ENCODE measurements at places on chromosomes 7 and 10.

GRCh38 chr7:128104108-128104742 lies 73.0 kb upstream of the LRRC4 start:
- no peak for DNase-seq

GRCh38 chr10:79123547-79123963 lies 54.8 kb downstream of the ZMIZ1 start:
- no peak for DNase-seq

DNA sequence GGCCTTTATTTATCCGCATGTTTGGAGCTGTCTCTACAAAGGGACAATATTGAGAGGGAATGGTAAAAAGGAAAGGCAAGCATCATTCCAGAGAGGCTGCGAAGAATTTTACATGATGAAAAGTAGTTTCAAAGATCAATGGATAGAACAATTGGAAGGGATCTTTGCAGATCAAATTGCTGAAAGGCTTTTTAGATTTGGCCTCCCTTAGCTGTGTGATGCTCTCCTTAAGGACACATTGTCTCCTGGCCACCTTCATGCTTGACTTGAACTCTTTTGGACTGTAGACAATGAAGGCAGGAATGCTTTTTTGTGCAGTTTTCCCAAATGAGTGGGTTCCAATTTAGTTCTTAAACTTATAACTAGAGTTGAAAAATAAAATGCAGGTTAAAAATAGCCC lies 344.7 kb downstream of the ARL4A start:
- no peak for DNase-seq

- no peak for DNase-seq
Measured at GRCh38 chr7:94556028-94556427, 46.4 kb downstream of the CASD1 start.

GRCh38 chr10:111656066-111656465 lies 527.5 kb downstream of the GPAM start:
- DNase-seq: no peak

DNA sequence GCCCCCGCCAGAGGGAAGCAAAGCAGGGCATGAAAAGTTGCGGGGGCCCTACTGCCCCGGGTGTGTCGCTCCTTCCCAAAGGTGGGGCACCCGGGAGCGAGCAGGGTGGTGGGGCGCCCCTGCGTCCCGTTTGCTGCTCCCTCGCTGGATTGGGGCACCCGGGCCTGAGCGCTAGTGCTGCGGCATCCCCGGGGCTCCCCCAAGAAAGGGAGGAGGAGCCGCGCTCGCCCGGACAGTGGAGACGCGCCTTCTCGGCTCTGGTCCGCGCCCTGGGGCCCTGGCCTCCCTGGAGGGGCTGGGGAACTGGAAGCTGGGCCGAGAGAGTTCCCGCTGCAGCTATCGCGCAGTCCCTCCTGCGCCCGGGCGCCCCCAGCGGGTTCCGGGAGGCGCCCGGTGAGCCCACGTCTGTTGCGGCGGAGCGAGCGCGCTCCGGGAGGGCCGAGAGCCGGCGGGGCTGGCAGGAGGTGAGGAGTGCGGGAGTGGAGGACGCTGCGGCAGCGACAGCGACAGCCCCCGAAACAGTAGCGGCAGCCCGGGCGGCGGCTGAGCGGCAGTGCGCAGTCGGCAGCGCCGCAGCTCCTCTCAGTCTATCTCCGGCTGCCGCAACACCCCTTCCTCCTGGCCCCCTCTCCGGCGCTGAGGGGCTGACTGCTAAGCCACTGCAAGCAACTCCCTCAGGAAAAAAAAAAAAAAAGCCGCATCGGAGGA lies 504 bp upstream of the BMPER start:
- no peak for DNase-seq

GRCh38 chr10:119253433-119254174 lies 46.2 kb downstream of the GRK5 start:
- no peak for DNase-seq

DNA sequence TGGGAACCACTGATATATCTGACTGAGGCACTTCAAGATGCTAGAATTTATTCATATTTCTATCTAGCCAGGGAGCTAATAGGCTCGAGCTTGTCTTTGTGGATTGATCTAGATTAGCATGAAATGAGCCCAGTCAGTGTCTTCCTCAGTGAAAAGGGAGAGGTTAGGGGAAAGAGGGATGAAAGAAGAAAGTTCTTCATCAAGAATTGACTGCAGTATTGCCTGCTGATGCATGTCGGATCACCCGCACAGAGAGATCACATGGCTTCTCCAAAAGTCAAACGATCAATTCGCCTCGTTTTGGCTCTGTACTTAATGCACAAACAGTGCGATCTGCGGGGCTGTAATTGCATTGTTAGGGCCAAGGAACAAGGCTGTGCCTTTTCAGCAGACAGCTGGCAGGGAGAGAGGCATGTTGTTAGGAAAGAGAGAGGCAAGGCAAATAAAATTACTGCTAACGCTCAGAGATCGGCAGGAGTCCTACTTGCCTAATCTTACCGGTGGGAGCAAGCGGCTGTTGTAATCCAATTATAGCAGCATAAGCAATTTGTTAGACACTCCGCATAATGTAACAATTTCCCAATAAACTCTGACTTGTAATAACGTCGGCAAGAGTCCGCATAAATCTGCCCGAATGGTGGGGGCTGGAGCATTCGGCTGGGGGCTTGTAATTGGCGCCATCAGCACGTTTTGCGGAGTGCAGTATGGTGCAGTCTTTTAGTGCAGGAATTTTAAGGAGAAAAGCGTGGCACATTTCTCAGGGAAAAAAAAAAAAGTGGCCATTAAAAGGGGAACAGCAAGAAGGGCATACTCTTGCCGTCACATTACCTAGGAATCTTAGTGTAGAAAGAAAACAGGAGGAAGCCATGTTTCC lies 102.1 kb downstream of the POLL start:
- no peak for DNase-seq

- DNase-seq: no peak
Measured at GRCh38 chr10:31921031-31921430, 7.6 kb downstream of the ARHGAP12 start.

DNA sequence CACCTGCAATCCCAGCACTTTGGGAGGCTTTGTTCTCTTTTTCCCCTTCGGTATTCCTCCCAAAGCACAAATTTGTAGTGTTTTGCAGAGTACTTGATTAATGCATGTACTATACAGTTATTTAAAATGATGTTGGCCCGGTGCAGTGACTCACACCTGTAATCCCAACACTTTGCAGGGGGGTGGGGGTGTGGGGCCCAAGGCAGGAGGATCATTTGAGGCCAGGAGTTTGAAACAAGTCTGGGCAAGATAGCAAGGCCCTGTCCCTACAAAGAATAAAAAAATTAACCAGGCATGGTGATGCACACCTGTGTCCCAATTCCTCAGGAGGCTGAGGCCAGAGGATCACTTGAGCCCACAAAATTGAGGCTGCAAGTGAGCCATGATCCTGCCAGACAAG lies 26.8 kb upstream of the FOXK1 start:
- DNase-seq: no peak

GRCh38 chr10:69406302-69406811 lies 10.4 kb downstream of the TACR2 start:
- no peak for DNase-seq

GRCh38 chr7:135253851-135254771 lies 20.5 kb downstream of the STRA8 start:
- DNase-seq: no peak

DNA sequence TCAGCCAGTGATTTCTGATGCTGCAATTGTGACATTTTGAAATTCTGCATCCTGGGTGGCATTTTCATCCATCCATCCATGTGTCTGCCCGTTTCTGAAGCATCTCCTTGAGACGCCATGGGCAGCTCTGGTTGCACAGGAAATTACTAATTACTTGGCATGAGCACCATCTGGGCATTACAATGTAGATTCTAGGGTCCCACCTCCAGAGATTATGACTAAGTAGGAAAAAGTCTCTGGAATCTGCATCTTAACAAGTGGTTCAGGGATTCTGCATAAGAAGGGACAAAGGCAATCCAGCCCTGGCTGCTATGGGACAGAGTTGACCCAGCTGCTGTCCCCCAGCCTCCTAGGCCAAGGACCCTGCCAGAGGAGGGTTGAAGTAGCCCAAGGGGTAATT lies 65.3 kb downstream of the CUZD1 start:
- no peak for DNase-seq

- no peak for DNase-seq
Measured at GRCh38 chr10:76560338-76560737, 1077.3 kb downstream of the KCNMA1 start.

DNA sequence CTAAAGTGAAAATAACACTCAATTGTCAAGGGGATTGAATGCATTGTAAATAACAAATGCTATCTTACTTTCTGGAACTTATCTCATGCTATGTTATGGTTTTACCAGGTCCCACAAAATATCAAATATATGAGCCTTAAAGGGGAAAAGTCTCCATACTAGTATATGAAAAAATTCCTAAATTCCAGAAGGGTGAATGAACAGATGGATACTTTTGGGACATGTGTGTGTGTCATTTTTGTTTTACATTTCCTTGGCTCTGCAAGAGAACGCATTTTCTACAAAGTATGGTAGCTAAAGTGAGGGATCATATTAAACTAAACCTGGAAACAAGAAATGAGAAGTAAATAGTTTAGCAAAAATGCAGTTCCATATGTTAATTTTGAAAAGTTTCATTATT lies 682.8 kb downstream of the INHBA start:
- no peak for DNase-seq

GRCh38 chr10:131774681-131775085 lies 126.1 kb upstream of the PPP2R2D start:
- no peak for DNase-seq

- DNase-seq: no peak
Measured at GRCh38 chr7:45185028-45185863, 27.7 kb downstream of the RAMP3 start.

DNA sequence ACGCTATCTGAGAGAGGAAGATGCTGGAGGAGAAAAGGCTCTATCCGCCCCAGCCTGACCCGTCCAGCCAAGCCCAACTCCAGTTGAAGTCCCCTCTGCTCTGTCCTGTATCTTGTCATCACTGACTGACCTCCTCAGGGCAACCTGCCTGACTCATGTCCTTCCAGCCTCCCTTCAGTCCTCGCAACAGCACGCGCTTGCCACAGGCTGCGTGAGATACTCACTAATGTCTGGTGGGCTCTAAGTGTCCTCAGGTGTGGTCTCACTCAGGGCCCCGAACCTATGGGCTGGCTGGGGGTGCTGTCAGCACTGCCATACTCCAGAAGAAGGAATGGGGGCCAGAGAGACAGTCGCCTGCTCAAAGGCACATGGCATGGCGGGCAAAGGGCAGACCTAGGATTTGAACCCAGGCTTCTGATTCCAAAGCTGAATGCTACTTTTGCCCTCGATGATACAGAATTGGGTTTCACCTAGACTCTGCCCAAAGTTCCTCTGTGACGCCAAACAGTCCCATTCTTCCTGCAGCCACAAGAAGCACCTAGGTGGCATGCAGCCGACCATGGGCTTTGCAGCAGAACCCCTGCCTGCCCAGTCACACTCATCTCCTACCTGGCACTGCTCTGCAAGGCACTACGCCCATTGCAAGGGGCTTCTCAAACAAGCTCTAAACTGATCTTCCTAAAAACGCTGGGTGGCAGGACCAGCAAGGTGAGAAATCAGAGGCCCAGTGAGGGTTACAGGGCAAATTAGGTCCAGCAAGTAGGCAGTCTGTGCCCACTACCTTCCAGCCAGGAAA lies 8.5 kb downstream of the FAM53B start:
- no peak for DNase-seq

GRCh38 chr7:22443370-22444180 lies 56.4 kb downstream of the STEAP1B start:
- DNase-seq: no peak

- DNase-seq: no peak
Measured at GRCh38 chr7:17304926-17305325, 6.5 kb downstream of the AHR start.

DNA sequence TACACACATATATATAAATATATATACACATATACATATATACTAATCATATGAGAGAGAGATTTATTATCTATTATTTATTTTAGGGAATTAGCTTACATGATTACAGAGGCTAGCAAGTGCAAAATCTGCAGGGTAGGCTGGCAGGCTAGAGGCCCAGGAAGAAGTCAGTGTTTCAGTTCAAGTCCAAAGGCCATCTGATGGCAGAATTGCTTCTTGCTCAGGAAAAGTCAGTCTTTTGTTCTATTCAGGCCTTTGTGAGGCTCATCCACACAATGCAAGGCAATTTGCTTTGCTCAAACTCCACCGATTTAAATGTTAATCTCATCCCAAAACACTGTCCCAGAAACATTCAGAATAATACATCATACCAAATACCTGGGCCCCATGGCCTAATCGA lies 2.6 kb upstream of the C10orf120 start:
- DNase-seq: no peak

- no peak for DNase-seq
Measured at GRCh38 chr10:78865931-78866717, 202.6 kb upstream of the ZMIZ1 start.

DNA sequence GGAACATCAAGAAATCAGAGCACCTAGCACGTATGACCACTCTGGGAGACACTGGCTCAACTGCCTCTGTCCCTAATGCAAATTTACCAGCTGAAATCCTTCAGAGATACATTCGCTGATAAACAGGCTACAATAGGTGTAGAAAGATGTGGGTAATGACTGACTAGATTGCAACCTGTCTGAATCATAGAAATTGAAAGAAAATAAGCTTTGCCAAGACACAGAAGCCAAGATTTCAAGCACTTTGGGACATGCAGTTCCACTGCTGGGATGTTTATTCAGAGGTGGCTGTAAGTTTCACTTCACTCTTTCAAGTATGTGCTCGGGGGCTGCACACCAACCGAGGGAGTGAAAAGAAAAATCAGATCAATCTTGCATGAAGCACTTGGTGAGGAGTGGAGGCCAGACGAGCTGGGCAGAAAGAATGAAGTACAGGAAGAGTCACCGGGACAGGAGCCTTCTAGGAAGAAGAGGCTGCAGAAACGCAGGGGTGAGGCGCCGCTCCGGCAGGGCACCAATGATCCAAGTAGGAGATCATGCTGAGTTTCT lies 276.7 kb downstream of the PARD3 start:
- DNase-seq: no peak

DNA sequence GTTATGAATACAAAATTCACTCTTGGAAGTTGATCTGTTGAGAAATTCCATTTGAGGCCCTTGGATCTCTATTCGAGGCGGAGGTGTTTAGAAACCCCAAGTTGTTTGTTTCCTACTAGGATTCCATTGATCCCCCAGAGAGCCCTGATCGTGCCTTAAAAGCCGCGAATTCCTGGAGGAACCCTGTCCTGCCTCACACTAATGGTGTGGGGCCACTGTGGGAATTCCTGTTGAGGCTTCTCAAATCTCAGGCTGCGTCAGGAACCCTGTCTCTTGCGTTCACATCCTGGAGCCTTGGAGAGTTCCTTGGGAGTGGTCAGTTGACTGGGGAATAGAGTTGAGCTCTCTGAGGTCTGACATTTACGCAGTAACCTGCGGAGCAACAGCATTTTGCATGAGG lies 1.2 kb downstream of the CFAP69 start:
- no peak for DNase-seq

GRCh38 chr7:74061840-74062539 lies 21.6 kb upstream of the LIMK1 start:
- DNase-seq: peak; percentile 61

DNA sequence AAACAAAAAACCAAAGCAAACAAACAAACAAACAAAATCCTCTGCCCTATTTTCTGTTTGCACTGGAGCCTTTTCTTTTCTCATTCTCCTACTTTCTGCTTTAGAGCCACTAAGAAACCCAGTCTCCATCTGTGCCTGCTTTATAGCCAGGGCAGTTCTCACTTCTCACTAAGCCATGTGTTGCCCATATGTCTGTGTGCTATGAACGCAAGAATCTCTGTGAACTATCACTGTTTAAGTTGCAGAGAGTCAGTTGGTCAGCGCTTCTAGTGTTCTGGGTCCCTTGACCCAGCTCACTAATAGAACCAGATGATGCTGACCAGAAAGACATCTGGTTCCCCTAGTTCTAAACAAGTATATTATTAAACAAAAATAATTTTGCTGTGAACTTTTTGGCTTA lies 81.4 kb downstream of the FAM185A start:
- DNase-seq: no peak
